ENCODE measurements at places on chromosomes 1 and 21.

GRCh38 chr1:247337250-247337746 lies 5.6 kb upstream of the ZNF496 start:
- no peak for DNase-seq

DNA sequence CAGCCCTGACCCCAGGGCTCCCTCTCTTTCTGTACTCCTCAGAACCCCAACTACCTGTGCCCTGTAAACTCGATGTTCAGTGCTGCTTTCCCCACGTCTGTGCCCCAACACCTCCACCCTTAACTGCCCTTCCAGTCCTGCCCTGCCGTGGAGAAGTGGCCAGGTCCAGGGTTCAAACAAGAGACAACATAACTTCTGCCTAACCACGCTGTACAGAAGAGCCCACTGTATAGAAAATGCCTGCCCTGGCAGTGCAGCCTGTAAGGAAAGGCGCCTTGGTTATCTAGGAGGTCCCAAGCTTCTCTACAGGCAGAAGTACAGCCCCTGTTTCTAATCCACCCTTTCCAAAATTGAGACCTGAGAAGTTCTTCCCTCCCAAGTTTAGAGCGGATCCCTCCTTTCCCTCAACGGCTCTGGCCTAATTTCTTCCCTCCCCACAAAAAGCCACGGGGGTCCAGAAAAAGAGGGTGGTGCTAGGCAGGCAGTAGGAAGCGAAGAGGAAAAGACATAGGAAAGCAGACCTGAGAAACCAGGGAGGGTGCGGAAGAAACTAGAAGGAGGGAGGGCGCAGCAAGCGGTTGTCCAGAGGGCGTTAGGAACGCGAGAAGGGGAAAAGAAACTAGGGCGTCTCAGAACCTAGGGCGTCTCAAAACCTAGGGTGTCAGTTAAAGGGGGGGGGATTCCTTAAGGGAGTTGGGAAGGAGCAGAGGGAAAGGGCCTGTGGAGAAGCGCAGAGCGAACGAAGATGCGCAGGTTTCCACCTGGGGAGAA lies 3.2 kb downstream of the DMRTA2 start:
- DNase-seq = no peak

- DNase-seq = no peak
Observed at GRCh38 chr1:57711326-57711725, 287.5 kb upstream of the DAB1 start.

GRCh38 chr1:153985941-153986761 lies at the start of gene RAB13:
TSS of gene RAB13 (minus strand) at chr1:153986339. CDS start at chr1:153986236, 103 bp downstream.
- peak; percentile 85 for DNase-seq

GRCh38 chr1:183070234-183070922 lies 47.2 kb downstream of the LAMC1 start:
- DNase-seq = peak; percentile 21
